ENCODE measurements at places on chromosomes 7 and 10.
A peak's percentile ranks its signal among the peaks of the same experiment; 100 is the strongest.

GRCh38 chr7:6168477-6168868 is 104.0 kb downstream of the CYTH3 start:
- H3K36me3 ChIP-seq: peaks cover 26% of the 10 kb centered on the region
- no peak for DNase-seq
- peak overlapping the region; percentile 96 for H3K27ac ChIP-seq
- H3K4me3 ChIP-seq: no peak overlapping the region

DNA sequence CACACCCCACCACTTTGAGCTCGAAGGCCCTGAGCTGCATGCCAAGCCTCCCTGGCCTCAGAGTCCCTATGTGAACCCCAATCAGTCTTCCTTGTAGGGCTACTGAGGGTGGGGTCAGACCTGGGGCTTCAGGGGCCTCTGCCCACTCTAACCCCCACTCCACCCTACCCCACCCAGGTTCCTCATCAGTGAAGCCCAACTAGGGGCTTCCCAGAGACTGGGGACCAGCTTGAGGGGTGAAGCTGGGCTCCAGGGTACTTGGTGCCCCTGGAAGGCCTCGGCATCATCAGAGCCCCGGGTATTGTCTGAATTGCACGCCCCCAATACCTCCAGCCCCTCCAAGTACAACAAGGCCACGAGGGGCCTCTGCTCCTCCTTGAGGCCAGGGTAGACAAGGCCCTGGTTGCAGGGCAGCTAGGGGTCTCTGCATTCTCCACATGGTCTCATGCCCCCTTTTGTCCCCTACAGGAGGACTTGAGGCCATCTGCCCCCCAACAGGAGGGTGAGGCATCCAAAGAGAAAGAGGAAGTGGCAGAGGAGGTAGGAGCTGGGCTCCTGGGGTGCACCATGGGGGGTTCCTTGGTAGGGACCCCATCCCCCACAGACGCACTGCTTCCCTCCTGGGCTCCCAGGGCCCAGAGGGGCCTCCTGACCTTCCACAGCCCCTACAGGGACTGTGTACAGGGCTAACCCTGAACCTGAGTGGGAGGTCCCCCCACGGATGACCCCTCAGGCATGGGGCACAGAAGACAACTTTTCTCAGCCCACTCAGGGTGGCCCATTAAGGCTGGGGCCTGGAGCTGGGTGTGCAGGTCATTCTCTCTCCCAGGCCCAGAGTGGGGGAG is 4.0 kb downstream of the SNCG start:
- H3K36me3 ChIP-seq: no peaks in the 10 kb centered on the region
- H3K27me3 ChIP-seq: peaks cover 4% of the 10 kb centered on the region
- H3K27ac ChIP-seq: no peak overlapping the region
- DNase-seq: no peak
- H3K4me1 ChIP-seq: peaks cover 65% of the 10 kb centered on the region

- H3K4me3 ChIP-seq: peak overlapping the region; percentile 4
- no peak overlapping the region for H3K27ac ChIP-seq
- no peak for DNase-seq
- H3K4me1 ChIP-seq: peaks cover 12% of the 10 kb centered on the region
Measured at GRCh38 chr7:44727158-44727936, 21.3 kb upstream of the ZMIZ2 start.

DNA sequence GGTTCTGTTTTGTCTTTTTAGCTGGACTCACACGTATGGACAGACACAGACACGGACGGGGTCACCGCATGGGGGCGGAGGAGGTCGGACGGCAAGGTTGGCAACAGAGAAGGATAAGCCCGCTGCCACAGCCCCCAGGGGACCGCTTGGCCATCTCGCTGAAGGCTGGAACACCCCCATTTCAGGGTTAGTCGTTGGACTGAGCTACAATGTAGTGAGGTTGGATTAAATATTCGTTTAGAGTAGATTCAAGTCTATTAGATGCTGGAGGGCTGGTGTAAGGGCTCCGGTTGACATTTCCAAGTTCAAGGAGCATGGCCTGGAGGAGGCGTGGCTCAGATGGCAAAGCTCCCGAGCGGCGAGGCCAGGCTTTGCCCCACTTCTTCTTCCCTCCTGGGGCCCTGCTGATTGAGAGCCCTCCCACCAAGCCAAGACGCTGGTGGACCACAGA is 35.2 kb downstream of the PPIF start:
- peak overlapping the region; percentile 50 for H3K27ac ChIP-seq
- H3K4me3 ChIP-seq: no peak overlapping the region
- peaks cover 2% of the 10 kb centered on the region for H3K27me3 ChIP-seq
- no peak for DNase-seq

DNA sequence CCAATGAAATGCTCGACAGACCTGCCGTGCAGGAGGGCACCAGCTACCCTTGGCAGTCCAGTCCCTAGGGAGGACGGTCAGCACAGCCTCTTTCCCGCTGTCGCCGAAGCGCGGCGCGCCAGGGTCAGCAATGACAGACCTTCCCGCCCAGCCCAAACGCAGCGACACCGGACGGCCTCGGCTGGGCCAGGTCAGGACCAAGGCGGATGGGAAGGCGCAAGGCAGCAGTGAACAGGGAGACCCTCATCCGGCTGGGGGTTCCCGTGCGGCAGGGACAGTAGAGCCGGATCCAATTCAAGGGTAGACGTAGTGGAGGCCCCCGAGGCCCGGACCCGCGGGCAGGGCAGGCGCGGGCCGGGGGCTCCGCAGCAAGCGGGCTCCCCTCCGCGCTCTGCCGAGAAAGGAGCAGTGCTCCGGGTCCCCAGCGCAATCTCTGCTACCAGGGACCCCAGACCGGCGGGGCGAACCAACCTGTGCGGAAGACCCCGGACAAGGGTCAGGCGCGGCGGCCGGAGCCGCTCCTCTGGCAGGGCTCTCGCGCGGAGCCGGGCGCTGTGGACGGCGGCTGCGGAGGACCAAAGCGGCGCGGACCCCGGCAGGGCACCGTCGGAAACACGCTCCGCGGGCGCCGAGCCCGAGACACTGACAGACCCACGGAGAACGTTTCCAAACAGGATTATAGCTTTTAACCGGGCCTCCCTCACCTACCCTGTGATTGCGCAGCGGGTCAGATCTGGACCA is at the start of gene SEC31B:
TSS of gene SEC31B (minus strand) at position 551 of the 741 bp plus-strand sequence. CDS start 2,909 bp downstream, outside the sequence.
- peaks cover 35% of the 10 kb centered on the region for H3K27me3 ChIP-seq
- peaks cover 24% of the 10 kb centered on the region for H3K36me3 ChIP-seq
- H3K4me1 ChIP-seq: peaks cover 5% of the 10 kb centered on the region
- H3K4me3 ChIP-seq: peak within 1 kb of the TSS; percentile 95
- DNase-seq: peak; percentile 78
- peak within 1 kb of the TSS; percentile 92 for H3K27ac ChIP-seq
